ENCODE measurements at places on chromosomes 5 and 9. TPM values are rescaled to one million over a fixed set of nuclear protein-coding genes. Genes with fewer than 3 reads are reported as not detected.

The TEK gene
- 49.7 TPM for polyA plus RNA-seq

The OR1Q1 gene
- not detected for polyA plus RNA-seq

The GMCL2 gene
- 0.07 TPM for polyA plus RNA-seq

The FOXI1 gene
- 7.0 TPM for polyA plus RNA-seq

The PCDHGB2 gene
- polyA plus RNA-seq, result 3.2 TPM

The GPR150 gene
- polyA plus RNA-seq, result 0.06 TPM

The CTSV gene
- 38.4 TPM for polyA plus RNA-seq

The RARS1 gene
- polyA plus RNA-seq, result 80.8 TPM

- no peak for DNase-seq
These were observed 233.8 kb upstream of the TMEM161B start for GRCh38 chr5:88502179-88503040.

DNA sequence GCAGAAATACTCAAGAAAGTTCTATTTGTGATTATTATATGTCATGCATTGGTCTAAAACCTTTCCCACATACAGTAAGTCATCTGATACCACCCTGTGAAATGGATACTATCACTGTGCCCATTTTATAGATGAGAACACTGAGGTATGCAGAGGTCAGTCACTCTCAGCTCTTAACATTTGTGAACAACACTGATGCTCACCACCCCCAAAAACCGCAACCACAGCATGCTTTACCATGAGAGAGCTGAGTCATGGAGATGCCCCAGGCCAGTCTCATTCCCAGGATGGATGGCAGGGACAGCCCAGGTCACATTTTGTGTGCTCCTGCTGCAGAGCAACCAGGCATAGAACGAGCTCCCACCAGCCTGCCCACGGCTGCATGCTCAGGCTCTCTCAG lies 53.5 kb upstream of the IRX1 start:
- DNase-seq, result no peak

DNA sequence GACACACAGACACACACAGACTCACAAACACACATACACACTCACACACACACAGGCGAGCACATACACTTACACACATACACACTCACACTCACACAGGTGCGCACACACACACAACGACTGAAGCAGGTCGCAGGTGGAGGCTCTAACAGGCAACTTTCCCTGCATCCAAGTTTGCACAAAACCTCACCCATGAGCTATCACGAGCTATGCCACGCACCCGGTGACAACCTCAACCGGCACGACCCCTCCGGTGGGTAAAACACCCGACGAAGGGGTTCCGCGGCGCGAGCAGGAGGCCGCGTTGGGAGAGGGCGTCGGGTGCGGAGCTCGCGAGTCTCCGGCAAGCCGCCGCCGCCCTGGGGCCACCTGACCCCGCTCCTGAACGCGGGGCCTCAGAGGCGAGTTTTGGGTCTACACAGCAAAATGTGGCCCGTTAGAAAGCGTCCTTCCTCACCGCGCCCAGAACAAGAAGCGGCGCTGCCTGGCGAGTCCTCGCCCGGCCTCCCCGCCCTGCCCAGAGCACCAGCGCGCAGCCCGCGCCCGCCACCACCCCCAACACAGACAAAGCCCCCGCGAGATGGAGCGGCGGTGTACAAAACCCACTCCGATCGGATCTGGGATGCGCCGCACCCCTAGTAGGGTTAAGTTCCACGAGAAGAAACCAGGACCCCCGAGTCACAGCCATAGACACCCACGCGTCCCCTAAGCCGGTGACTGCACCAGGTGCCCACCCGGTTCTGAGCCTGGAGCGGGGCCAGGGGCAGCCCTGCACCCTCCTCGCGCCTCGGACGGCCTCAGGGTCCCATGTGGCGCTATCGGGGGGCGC lies 665 bp downstream of the SLC6A3 start:
- no peak for DNase-seq

GRCh38 chr5:115496936-115497576 lies 47.5 kb downstream of the FEM1C start:
- no peak for DNase-seq

GRCh38 chr5:50709471-50709870 lies 43.0 kb downstream of the PARP8 start:
- DNase-seq, result no peak

- no peak for DNase-seq
These were observed 180.2 kb downstream of the ALDH1A1 start for GRCh38 chr9:72772661-72773060.

- no peak for DNase-seq
These were observed 466.9 kb upstream of the ARRDC3 start for GRCh38 chr5:91850031-91850430.

GRCh38 chr9:134329886-134330285 lies 3.6 kb downstream of the RXRA start:
- no peak for DNase-seq

GRCh38 chr5:163941079-163941478 lies 435.7 kb downstream of the MAT2B start:
- no peak for DNase-seq

GRCh38 chr9:133356391-133357091 lies at the start of the genes SURF1 and SURF2:
Gene SURF1 (minus strand): TSS chr9:133356487. CDS start chr9:133356453, 34 bp downstream.
Gene SURF2 (plus strand): TSS chr9:133356550. CDS start chr9:133356593, 43 bp downstream.
- no peak for DNase-seq

- DNase-seq, result no peak
These were observed 2.2 kb downstream of the ZNF366 start for GRCh38 chr5:72505016-72505415.

GRCh38 chr9:127626752-127627493 lies 14.8 kb downstream of the STXBP1 start:
- no peak for DNase-seq

DNA sequence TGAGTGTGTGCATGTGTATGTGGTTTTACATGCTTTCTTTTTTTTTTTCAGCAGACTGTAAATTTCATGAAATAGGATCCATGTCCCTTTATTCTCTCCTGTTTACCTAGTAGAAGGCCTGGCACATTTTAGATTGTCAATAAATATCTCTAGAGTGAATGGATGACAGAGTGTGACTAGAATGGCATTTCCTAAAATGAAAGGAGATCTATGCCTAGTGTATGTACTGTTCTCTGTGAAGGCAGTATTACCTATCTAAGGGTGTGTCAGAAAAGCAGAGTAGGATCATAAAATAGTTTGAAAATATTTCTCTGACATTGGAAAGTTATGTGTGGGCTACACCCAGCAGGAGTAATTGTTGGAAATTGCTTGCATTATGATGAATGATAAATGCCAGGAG lies 1876.0 kb upstream of the C9orf72 start:
- no peak for DNase-seq

DNA sequence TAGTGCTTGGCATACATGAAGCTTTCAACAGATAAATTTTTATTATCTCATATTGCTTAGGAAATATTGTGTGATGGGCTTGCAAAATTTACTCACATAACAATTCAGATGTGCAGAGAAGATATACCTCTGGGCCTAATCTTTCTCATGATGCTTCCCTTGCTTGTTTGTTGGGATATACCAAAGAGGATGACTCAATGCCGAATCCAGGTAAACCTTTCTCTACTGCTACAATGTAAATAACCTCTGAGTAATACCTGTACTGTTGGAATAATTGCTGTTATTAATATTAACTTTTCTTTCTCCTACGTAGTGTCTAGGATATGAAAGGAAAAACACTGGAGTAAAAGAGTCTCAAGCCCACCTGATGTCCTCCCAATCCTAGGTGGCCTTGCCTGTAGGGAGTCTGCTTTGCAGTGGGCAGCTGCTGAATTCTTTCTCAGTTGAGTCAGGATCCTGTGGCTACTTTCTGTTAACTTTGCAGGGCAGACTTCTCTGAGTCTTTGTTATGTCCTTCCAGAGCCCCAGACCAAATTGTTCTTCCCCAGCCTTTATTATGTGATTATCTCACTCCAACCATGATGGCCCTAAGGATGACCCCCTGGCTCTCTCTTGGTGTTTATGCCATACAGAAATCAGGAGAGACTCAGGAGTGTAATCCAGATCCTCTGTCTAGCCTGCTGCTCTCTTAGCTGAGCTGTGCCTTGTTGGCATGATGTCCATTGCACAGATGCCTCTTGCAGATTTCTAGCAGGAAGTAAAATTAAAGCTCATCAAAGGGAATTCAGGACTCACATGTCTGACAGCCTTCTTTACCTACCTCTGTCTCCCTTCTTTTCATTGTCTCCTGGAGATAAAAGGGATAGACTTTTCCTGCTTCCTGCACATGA lies 208.1 kb downstream of the SNX18 start:
- no peak for DNase-seq

- DNase-seq, result no peak
These were observed 82.3 kb upstream of the AGXT2 start for GRCh38 chr5:35129921-35130485.

DNA sequence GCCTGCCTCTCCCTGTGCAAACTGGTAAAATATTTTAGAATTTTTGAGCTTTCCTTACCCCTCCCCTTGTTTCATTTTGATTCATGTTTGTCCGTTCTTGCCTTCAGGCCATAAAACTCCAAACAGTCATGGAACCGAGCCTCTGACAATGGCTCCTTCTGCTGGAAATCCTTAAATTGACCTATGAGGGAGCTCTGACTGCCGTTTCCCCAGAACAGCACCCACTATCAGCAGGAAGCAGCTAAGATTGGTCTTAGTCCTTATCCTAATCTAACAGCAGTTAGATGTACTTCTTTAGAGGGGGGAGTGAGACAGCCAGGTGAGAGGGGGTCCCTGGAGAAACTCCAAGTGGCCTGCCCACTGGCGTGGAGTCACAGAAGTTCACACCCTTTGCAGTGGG lies 106.7 kb downstream of the FAM174A start:
- no peak for DNase-seq

- DNase-seq, result no peak
These were observed 354.7 kb downstream of the NDUFS4 start for GRCh38 chr5:53915120-53915519.

DNA sequence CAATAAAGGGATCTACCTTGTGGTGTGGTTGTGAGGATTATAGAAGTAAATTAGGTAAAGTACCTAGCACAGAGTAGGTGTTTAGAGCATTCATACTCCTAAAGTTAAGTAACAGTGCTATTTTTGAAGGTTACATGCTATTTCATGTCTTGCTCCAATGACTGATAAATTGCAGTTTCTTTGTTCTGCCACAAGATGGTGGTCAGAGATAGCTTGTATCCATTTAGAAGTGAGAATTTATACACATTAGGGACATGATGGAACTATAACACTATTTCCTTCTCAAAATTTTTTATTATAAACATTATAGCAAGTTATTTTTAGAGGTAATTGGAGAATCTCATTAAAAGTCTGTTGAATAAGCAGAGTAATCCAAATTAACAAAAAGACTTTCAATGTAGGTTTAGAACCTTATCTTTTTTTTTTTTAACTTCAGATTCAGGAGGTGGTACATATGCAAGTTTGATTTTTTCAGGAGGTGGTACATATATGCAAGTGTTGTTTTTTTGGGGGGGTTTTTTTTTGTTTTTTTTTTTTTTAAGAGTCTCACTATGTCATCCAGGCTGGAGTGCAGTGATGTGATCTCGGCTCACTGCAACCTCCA lies 17.1 kb downstream of the MTREX start:
- DNase-seq, result no peak

Measured in right renal cortex interstitium (tissue), 3 donors.